HAP-1 (cell line): ENCODE measurements at places on chromosomes 4 and X.

- no peak for DNase-seq
Measured at GRCh38 chr4:126890383-126890782, 742.4 kb upstream of the INTU start.

- DNase-seq = no peak
Measured at GRCh38 chr4:83113429-83113786, 1.1 kb downstream of the PLAC8 start.

- no peak for DNase-seq
Measured at GRCh38 chr4:132493476-132493875, 655.6 kb upstream of the PCDH10 start.

- no peak for DNase-seq
Measured at GRCh38 chr4:185998791-185999190, 70.2 kb upstream of the TLR3 start.

DNA sequence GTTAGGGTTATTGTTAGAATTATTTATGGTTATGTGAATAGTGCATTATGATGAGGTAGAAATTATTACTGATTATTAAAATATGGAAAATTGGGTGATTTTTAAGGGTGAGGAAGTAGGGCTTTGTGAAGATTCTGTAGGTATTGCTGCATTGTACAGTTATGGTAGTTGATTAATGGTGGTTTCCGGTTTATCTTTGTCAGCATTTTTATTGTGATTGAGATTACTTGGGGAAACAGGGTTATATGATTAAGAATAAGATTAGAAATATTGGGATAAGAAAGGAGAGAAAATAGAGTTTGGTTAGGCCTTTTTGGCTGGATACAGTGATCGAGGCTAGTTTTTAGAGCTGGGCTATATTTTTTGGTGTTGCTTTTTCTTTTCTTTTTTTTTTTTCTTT, 8.6 kb upstream of the IGBP1 start:
- no peak for DNase-seq

GRCh38 chrX:39895218-39896110, 202.3 kb downstream of the BCOR start:
- no peak for DNase-seq

DNA sequence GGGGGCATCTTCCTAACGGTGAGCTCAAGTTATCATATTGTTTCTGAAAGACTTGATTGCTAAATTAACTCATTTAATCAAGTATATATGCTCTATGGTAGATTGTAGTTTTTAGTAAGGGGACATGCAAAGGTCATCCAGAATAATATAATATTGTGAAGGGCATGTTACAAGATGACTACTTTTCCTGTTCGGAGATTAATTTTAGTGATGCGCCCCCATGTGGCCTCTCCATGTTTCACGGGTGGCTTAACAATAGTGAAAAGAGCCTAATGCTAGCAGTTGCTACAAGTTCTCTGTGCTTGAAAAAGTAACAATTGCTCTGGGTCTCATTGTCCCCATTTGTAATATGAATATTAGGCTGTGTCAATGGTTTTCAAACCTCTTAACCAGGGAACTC, 12.2 kb downstream of the SMPX start:
- DNase-seq = peak; percentile 74

GRCh38 chrX:38052096-38052495, 45.7 kb downstream of the SYTL5 start:
- no peak for DNase-seq

DNA sequence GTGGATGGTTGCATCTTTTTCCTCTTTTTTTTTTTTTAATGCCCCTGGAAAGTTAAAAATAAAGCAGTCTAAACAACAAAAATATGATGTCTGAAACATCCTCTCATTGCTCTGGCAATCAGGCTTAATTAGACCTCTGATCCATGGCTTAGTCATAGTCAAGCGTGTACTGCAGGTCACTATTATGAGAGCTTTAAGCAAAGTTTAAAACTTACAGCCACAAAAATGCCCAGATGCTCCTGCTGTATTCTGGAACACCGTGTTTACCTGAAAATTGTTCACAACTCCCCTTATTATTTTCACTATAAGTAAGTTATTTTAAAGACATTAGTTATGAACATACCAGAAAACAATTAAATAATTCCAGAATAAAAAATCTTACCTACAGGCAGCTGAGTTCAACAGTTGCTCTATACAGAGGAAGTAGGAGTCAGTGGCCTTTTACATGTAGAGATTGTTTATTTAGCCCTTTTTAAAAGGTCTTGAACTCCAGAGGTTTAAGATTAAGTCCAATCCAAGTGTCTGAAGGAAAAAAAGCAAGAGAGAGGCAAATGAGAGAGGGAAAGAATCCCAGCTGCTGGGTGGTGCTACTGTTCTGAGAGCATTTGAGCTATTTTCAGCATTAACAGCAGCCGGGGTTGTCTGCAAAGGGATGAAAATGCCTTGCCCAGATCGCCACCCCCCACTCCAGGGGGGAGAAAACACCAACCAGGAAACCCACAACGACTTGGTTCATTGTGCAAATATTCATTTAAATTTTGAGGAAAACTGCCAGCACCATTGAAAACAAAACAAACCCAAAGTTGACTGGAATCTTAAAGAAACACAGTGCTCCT, 36.9 kb downstream of the SORBS2 start:
- no peak for DNase-seq

DNA sequence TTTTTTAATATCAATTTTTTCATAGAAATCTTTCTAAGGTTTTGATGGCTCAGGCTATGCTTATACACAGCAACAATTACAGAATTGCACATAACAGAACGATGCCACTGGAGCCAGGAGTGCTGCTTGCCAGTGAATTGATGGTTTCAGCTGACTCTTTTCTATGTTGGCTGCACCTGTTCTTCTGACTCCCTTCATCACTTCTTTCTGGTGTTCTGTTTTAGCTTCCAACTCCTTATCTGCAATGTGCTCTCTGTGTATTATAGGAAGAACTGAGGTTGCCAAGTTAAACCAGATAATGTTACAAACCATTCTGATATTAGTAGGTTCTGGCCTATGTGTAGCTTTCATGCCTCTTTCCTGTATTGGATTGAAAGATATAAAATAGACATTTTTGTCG, 11.6 kb upstream of the VEGFD start:
- no peak for DNase-seq

- DNase-seq = no peak
Measured at GRCh38 chr4:3526456-3526855, 5.8 kb downstream of the LRPAP1 start.

GRCh38 chr4:152956650-152957436, 20.7 kb downstream of the FHDC1 start:
- DNase-seq = no peak

- DNase-seq = no peak
Measured at GRCh38 chrX:131818297-131818936, 204.7 kb upstream of the STK26 start.

DNA sequence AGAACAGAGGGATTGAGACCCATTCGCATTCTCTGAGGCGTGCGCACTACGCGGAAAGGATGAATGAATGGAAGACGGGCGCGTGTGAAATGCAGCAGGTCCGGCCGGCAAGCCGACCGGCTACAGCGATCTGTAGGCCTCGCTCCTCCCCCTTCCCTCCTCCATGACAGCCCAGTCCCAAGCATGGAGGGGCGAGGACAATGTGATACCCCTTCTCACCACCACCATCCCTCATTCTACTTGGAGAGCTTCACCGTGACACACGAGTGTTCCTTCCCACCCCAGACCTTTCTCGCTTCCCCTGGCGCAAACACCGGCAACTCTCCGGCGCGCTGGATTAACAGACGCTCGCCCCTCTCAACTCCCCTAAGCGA, 815 bp downstream of the EIF4E start:
- peak; percentile 93 for DNase-seq

DNA sequence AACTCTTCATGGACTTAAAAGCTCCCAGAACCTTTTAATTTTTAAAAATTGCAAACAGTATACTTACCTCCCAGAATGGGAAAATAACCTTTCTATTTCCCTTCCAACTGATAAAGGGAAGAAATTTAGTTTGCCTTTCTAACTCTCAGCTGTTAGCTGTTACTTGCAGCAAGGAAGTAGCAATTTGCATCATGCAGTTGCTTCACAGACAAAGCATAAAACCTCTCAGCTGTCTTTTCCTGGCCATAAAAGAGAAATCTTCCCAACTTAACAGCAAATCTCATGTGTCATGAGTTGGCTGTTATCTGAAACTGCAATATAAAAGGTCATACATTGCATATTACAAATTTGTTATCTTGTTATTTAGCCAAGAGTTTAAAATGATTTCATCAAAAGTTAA, 18.4 kb downstream of the C4orf17 start:
- no peak for DNase-seq

DNA sequence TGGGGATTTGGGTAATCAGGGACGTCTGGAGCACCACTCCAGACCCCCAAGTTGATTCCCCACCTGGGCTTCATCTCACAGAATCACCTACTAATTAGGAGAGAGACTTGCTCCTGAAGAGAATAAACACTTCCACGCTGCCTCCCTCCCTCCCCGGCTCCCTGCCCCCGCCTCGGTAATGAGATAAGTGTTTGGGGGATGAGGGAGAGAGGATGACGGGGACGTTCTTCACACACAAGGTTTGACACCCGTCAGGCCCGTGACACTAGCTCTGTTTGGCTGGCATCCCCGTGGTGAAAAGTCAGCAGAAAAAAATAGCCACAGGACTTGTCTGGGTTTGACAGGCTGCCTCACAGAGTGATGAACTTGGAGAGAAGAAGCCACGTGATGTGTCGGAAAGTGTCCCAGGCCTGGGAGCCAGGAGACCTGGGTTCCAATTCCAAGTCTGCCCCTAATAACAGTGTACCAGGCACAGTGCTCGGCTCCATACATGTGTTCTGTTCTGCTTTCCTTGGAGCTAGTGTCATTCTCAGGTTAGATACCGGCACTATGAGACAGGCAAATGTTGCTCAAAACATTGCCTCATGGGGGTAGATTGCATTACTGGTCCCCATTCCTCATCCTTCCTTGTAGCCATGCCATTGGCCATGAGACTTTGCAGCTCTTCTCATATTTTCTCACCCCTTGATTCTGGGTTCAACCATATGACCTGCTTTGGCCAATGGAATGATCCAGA, 578.0 kb downstream of the BCOR start:
- no peak for DNase-seq

- DNase-seq = no peak
Measured at GRCh38 chr4:3215733-3216132, 33.2 kb upstream of the MSANTD1 start.

DNA sequence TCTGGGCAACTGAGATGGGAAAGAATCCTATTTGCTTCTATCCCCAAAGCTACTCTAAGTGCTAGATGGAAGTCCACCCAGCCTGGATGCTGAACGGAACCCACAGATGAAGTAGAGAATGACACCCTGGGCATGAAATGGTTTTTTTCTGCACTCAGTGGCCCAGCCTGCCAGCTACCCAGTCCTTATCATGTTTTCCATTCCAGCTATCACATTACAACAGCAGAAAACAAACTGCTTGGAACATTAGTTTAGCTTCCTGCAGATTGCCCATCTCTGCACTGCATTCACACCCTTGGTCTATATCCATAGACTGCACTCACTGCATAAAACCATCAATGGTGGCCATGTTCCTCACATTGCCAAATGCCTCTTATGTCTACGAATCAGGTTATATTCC, 79.1 kb downstream of the NYX start:
- DNase-seq = no peak
